ENCODE measurements at places on chromosomes 7 and 10.

DNA sequence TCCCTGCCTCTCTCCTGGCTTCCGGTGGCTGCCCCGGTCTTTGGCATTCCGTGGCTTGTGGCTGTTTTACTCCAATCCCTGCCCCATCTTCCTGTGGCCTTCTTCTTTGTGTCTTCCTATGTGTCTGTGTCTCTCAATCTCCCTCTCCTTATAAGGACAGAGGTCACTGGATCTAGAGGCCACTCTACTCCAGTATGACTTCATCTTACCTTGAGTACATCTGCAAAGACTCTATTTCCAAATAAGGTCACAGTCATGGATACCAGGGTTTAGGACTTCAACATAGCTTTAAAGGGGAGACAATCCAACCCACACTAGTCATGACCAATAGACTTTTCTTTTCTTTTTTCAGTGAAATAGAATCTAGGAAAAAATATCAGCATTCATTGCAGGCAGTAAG lies 153.3 kb upstream of the INSYN2A start:
- DNase-seq: no peak

- no peak for DNase-seq
Measured at GRCh38 chr10:48694371-48695030, 9.8 kb downstream of the WDFY4 start.

- no peak for DNase-seq
Measured at GRCh38 chr7:2729893-2730716, 42.1 kb downstream of the AMZ1 start.

DNA sequence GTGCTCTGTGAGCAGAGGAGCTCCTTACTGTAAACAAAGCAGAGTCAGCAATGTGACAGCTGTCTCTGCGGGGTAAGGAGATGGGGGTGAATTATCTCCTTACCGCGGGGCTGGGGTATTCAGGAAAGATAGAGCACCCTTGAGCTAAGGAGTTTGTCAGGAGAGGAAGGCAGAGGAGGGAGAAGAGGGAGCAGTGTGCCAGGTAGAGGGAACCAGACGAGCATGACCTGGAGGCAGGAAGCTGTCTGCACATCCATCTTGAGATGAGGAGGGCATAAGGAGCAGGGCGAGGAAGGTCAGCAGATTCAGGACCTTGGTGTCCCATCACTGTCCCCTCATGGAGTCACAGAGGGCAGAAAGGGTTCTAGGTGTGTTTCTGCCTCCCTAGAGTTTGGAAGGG lies 32.5 kb upstream of the GPR26 start:
- DNase-seq: no peak

Data from HS-27A (cell line).